NCI-H187 treated with DMSO at 0.1 percent for 48 hours (cell line): ENCODE measurements at places on chromosomes 2 and 18.

DNA sequence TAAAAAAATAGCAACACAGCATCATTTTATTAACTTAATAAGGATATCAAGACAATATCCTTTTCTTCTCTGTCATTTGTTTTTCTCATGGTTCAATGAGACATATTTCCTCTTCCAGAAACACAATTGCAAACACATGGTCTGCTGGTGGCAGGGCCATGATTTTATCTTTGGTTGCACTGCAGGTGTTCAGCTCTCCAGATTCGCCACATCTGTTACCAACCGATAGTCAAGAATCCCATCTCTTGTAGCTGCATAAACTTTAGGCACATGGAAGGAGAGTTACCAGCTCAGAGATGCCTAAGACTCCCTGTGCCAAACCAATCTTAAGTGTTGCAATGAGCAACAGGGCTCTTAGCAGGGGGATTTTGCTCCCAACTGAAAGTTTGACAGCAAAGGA lies 1303.2 kb upstream of the CELF4 start:
- DNase-seq = no peak

DNA sequence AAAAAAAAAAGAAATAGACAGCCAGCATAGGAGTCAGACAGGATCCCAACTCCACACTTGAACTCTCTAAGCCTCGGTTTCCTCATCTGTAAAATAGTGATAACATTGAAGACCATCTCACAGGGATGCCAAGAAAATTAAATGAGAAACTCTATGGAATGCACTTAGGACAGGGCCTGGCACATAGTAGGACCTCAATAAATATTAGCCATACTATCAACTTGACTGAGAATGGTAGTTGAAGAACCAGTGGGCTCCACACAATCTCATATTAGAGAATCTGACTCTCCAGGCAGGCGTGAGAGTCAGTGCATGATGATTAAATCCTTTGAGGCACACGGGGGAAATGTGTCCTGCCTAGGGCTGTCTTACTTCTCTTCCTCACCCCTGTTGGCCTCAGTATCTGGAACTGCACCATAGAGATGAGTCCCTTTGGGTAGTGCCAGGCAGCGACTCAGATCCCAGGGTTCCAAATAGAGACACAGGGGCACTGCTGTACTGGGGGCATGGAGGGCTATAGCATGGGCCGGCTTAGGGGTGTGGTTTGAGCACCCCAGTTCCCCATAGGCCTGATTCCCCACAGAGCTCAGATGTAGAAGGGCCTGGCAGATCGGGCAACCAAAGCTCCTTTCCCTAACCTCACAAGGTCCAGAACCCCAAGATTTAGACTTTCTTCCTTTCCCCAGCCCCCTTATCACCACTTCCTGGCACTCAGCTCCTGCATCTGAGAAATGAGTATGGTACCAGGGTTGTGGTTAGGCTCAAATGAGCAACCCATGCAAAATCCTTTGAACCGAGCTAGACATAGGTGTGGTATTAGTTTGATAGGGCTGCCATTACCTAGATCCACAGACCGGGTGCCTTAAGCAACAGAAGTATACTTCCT lies 51.3 kb upstream of the CAB39 start:
- DNase-seq = no peak

- no peak for DNase-seq
Measured at GRCh38 chr2:43648994-43649701, 12.1 kb downstream of the PLEKHH2 start.

GRCh38 chr2:231935207-231935524 lies 9.0 kb upstream of the NPPC start:
- no peak for DNase-seq

DNA sequence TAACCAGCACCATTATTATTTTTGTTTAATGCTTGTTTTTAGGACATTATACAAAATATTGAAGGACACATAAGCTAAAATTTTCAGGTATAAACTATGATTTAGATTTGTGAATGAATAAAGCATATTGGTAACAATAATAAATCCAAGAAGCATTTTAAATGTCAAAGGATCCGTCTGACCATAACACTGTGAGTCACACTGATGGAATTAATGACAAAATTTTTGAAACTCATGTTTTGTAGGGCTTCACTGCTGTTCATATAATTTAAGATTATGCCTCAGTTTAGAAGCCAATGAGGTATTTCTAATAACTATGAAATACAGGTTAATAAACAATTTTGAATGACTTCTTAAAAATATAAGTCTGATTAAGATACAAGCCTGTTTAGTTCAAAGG lies 124.6 kb downstream of the TMEFF2 start:
- no peak for DNase-seq

DNA sequence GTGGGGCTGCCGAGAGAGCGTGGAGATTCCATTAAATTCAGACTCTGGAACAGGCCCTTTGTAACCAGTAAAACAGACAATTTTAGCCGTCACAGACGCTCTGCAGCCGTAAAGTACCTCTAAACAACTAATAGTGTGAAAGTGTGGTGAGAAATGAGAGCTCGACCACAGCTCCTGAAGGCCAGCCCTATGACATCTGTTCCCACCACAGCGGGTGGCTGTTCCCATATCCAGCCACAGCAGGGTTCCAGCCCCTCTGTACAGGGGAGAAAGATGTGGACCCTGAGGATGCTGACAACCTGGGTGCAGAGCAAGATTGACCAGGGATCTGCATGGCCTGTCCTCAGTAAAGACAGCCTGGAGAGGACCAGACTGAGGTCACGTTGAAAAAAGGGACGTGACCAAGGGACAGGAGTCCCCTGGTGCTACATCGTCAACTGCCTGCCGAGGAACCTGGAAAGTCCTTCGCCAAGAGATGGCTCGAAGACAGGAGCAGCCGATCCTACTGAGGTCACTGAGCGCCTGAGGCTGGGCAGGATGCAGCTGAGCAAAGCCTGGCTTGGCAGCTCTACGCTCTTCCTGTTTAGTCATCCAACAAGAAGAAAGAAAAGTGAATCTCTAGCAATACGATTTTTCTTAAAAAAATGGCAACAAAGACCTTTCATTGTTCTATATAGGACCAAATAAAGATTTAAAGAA lies 831.7 kb downstream of the RNF144A start:
- DNase-seq = no peak

DNA sequence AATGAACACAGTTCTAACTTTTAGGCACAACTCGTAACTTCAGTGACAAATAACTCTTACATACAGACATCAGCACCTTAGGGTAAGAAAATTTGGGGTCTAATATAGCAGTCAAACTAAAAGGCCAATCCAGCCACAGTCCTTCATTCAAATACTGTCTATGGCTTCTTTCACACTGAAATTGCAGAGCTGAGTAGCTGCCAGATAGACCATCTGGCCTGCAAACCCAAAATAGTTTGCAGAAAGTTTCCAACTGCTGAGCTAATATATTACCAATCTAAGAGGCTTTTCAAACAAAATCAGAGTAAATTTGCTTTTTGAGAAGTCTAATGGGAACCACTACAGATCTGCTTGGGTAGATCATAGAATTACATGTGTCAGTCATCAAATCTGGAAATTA lies 183.4 kb downstream of the GALR1 start:
- DNase-seq = no peak

- no peak for DNase-seq
Measured at GRCh38 chr2:123916531-123916930, 108.6 kb upstream of the CNTNAP5 start.

GRCh38 chr2:211812587-211812986 lies 726.0 kb downstream of the ERBB4 start:
- DNase-seq = no peak
